Suppressor macrophage treated with lipopolysaccharide for 1 hour (primary cell): ENCODE measurements at places on chromosomes 13 and 19.
A peak's percentile ranks its signal among the peaks of the same experiment; 100 is the strongest.

- DNase-seq: no peak
These were observed 1204.3 kb downstream of the UQCRFS1 start for GRCh38 chr19:28008695-28009094.

- no peak for DNase-seq
These were observed 104.8 kb downstream of the ZIC5 start for GRCh38 chr13:99866781-99867180.

DNA sequence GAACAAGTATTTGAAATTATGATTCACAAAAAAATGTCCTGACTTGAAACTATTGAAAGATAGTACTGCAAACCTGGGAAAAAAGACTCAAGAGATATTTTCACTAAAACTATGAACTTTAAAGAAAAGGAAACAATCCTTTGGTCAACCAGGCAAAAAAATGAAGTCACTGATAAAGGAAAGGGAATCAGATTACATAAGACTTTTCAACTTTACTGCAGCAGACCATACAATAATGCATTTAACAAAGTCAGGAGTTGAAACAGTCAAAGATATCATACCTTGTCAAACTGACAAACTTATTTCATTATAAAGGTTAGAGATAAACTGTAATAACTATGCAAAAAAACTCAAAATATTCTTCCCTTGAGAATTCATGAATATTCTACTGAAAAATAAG lies 361.6 kb downstream of the DLEU7 start:
- no peak for DNase-seq

- DNase-seq: no peak
These were observed 573.8 kb downstream of the LIG4 start for GRCh38 chr13:107641574-107641973.

DNA sequence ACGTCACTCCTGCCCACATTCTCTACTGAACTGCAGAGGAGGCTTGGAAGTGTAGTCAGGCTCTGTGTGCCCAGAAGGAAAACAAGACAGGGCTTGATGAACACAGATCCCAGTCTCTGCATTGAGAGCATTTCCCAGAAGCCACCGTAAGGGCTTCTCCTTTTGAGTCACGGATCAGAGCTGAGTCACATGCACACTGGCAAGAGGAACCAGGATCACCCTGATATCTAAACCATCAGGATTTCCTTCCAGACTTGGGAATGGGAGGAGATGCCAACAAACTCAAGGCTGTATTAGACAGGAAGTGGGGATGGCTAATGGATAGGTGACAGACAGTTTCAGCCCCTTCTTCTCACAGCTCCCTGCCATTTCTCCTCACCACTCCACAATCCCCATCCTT lies 17.7 kb upstream of the FBXO17 start:
- peak; percentile 66 for DNase-seq
